ENCODE measurements at places on chromosomes 1 and 21.

DNA sequence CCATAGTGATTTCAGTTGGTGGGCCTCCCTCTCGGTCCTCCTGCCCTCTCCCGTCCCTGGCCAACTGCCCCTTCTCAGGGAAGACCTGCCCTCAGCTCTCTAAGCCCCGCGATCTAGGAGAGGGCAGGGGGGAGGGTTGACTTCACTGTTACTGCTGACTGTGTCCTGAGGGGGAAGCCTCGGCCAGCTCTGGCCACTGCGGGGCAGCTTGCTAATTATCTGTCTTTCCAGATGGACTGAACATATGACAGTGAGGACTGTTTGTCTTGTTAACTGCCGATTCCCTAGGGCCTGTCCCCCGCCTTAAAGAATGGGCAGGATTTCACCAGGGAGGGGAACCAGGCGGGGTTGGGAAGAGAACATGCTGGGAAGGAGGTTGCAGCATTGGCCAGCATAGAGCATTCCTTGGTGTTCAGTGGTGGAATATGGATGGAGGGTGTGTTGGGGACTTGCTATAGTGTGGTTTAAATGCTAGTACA, 22.9 kb downstream of the NIPAL3 start:
- no peak for DNase-seq

- no peak for DNase-seq
These were observed 353.4 kb upstream of the NEGR1 start for GRCh38 chr1:72635719-72636118.

GRCh38 chr1:23102289-23102688, 66.4 kb downstream of the LUZP1 start:
- no peak for DNase-seq

DNA sequence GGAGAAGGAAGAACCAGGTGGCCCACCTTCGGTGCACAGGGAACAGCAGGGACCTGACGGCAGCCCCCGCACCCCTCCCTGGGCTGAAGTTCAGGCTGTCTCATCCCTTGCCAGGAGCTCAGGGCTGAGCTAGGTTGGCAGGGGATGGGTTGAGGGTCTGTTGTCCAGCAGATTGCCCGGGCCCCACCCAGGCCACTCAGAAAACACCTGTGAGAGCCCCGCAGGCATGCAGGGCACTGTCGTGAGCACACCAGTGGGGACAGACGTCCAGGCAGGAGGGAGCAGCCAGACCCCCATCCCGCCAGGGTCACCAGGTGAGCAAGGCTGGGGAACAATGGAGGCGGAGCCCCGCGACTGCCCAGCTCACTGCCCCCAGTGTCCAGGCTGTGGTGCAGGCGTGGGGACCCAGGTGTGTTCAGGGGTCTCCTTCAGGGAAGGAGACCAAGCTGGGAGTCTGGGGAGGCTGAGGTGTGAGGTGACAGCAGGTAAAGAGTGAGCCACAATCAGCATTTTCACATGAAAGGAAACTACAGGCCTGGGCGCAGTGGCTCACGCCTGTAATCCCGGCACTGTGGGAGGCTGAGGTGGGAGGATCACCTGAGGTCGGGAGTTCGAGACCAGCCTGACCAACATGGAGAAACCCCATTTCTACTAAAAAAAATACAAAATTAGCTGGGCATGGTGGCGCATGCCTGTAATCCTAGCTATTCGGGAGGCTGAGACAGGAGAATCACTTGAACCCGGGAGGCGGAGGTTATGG, 9.4 kb upstream of the SAMD11 start:
- DNase-seq = no peak

DNA sequence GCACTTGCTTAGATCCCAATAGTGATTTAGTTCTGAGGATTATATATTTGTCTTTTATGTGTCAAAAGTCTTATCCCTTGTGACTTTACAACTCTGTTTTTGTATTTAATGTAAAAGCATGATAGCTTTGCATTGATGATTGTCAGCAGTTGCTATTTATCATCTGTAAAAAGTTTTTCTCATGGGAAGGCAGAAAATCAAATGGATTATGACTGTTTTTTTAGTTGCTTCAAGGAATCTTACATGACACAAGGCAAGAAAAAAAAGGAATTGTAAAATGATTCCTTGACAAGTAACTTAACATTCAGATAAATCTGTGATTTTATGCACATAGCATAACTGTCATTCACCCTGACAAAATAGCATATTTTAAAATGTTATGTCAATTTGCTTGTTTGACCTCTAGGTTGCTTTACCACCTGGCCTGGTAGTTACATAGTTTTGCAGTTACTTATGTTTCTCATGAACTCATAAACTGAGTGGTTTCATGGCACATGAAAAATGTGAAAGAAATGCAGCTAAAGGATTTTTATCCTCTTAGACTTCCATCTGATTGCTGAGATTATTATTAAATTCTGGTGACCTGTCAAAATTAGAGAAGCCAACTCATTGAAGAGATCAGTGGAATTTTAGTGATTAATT, 622.6 kb downstream of the ADGRL2 start:
- DNase-seq = no peak

DNA sequence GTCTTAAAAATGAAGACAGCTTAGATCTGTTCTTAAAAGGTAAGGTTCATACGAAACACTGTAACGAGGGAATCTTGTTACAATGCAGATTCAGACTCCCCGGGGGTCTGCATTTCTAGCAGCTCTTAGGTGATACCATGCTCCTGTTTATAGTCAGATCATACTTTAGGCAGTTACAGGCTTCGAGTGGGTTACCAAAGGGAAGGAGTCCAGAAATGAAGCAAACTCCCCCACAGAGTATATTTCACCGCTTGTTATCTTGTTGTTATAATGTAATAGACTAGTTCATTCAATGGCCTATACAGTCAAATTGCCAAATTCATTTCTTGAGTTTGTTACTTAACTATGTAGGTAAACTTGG, 601.1 kb downstream of the USP25 start:
- no peak for DNase-seq

DNA sequence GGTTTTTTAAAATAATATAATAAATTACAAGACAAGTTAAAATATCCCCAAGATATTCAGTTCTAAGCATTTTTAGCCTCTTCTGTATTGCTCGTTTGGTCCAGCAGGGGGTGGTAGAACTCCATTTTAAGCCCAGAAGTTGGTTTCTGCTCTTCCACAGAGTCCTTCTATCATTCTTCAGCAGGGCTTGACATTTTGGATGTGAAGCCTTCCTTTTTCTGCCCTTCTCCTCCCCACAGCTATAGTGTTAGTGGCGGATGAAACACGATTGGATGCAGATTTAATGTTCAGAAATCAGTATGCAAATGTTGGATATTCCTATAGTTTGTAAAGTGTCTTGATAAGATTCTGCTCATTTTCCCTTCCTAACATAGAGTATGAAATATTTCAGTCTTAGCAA, 1.4 kb downstream of the NCAM2 start:
- no peak for DNase-seq

GRCh38 chr1:66355756-66356155, 178.2 kb upstream of the SGIP1 start:
- no peak for DNase-seq

GRCh38 chr1:28965271-28965870, 51.0 kb downstream of the EPB41 start:
- DNase-seq = no peak

DNA sequence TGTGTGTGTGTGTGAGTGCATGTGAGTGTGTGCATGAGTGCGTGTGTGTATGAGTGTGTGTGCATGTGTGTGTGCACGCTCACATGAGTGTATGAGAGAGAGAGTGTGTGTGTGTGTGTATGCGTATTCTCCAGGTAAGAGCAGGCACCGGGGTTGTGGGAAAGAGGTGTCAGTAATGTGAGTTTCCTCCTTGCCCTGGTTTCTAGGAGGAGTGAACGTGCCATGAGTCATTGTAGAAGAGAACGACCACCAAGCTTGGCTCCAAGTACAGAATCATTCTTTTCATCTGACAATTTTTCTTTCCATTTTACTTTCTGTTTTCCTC, 79.1 kb downstream of the POFUT2 start:
- no peak for DNase-seq

DNA sequence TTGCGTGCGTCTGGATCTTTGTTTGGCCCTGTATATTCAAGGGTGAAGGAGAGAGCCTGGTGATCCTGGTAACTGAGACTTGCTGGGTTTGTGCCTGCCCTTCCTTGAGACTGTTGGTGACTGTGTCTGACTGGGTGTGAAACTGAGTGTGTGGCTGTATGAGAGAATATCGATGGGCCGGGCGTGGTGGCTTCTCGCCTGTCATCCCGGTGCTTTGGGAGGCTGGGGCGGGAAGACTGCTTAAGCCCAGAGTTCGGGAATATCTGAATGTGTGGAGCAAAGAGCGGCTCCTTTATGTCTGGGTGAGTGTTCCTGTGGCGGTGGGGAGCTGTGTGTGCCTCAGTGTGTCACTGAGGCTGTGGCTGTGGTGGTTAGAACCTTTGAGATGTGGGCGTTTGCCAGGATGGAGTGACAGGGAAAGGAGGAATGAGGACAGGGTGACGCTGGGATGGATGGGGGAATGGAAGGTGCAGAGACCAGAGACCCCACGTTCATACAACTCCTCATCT, 2.7 kb upstream of the MARCKSL1 start:
- no peak for DNase-seq

DNA sequence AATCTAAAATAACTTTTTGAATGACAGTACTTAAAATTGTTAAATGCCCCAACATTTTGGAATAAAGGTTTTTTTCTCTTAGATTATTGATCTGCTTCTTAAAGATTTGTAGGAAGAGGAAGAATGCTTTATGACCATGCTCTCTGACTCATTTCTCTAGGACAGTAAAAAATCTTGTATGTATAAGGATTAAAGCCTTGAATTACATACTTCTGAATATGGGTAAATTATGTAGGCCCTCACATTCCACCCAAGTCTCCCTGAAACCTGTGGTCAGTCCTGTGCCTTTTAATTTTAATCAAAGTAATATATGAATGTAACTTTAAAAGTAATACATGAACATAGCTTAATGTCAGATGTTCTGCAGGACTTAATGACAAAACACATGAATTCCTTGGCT, 50.5 kb downstream of the ABCD3 start:
- no peak for DNase-seq

DNA sequence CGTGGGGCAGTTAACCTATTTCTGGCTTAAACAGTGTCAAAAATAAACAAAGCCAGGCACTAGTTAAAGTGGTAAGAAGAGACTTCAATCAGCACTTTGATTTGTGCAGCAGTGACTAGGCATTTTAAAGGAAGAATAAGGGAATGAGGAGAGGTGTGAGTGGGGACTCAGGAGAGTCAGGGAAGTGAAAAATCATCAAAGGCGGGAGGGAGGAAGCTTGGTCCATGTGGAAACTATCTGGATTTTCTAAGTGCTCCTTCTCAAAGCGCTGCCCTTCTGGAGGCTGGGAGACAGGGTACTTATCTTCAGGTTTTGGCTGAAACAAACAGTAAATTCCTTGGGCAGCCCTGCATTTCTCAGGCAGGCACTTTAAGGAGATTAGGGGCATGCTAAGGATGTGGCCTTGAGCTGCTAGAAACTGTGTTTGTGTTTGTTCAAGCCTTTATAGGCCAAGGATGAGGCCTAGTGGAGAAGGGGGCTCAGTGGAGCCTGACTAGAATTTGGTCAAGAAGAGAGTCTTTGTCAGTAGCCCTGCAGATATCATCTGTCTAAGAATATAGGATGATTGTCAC, 486.5 kb downstream of the SIPA1L2 start:
- no peak for DNase-seq

- no peak for DNase-seq
These were observed 17.2 kb upstream of the BEND5 start for GRCh38 chr1:48793863-48794262.

- DNase-seq = no peak
These were observed 20.5 kb downstream of the ARMH1 start for GRCh38 chr1:44694863-44695478.

DNA sequence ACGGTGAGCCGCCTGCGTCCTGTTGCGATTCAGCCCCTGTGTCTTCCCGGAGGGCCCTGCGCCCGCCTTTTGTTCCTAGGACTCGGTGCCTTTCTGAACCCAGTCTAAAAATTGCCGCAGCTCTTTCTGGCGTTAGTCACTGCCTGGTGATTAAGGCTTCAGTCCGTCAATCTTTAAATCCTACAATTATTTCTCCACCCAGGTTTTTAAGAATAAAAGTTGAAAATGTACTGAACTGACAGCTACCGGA, 16.2 kb upstream of the PDXK start:
- DNase-seq = no peak

GRCh38 chr1:226736001-226736907, 2.8 kb downstream of the ITPKB start:
- no peak for DNase-seq

DNA sequence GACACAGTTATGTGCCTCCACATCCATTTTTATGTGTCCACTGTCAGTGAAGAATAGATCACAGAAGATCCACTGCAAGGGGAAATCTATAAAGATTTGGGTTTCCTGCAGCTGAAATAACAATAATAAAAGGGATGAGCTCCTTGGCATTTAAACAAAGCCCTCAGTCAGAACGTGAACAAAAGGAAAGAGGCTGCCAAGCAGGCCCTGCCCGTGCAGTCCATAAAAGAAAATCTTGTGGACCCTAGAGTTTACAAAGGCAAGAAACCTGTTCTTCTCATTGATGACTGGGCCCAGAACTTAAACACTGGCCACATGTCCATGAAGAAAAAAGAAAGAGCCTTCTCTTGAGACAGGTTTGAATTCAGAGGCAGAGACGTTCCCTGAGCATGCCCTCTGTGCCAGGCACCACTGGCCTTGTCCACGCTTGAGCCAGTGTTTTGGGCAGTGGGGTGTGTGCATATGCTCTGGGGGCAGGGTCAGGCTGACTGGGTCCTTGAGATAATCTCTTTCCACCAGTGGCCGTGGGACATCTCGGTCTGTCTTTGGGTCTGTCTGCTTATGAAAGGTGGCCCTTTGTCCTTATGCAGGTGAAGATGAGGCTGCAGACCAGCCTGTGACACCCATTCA, 142.7 kb downstream of the HIVEP3 start:
- no peak for DNase-seq

GRCh38 chr1:2102753-2103152, 52.5 kb downstream of the PRKCZ start:
- no peak for DNase-seq

- no peak for DNase-seq
These were observed 725 bp downstream of the C1orf53 start for GRCh38 chr1:197903196-197903514.

DNA sequence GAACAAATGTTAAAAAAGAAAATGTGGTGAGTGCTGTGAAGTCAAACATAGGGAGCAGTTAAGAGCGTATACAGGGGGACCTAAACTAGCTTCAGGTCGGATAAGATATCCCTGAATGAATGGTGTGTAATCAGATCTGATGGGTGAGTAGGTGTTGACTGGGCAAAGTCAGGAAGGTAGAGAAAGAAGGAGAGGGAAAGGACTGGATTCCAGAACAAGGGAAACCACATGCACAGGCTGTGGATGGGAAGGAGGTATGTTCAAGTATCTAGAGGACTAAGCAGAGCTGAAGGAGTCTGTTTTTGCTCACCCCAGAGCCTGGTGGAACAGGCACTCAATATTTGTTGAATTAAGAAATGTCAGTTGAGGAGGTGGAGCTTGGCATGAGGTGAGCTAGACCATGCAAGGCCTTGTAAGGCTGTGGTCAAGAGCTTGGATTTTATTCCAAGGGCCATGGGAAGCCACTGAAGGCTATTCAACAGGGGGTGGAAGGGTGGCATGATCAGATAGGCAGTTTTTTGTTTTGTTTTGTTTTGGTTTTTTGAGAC, 27.4 kb downstream of the MAP7D1 start:
- DNase-seq = no peak
